Right ventricle myocardium inferior (tissue), 1 donor: ENCODE measurements at places on chromosomes 6 and 20.

GRCh38 chr6:135113860-135114259, 59.2 kb upstream of the HBS1L start:
- DNase-seq, result no peak

DNA sequence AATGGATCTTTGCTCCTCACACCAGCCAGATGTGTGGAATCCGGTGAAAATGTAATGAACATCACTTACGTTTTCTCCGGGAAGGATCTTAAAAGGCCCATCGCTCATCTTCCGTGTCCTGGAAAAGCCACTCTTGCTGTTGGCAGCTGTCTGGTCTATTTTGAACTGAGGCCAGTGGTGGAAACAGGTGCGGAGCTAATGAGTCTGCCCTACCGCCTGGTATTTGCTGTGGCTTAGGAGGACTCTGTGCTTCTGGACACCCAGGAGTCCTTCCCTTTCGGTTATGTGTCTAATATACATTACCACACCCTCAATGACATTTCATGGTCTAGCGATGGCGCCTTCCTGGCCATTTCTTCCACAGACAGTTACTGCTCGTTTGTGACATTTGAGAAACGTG, 264.2 kb upstream of the PREP start:
- no peak for DNase-seq

- no peak for DNase-seq
These were observed 7.8 kb downstream of the LOC128125822 start for GRCh38 chr6:63579937-63580703.

GRCh38 chr6:130918171-130918570, 91.0 kb downstream of the SMLR1 start:
- DNase-seq, result no peak

- no peak for DNase-seq
These were observed 126.2 kb downstream of the PTPRK start for GRCh38 chr6:128394167-128394566.

DNA sequence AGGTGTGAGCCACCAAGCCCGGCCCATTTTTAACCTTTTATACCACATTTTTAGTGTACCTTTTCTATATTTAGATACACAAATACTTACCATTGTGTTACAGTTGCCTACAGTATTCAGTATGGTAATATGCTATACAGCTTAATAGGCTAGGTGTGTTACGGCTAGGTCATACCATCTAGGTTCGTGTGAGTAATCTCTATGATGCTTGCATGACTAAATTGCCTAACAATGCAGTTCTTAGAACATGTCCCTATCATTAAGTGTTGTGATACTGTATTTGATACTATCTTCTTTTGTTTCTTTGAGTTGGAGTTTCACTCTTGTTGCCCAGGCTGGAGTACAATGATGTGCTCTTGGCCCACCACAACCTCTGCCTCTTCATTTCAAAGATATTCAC, 387.7 kb upstream of the SASH1 start:
- DNase-seq, result no peak

- no peak for DNase-seq
These were observed 24.1 kb downstream of the HLA-B start for GRCh38 chr6:31332637-31333602.

- no peak for DNase-seq
These were observed 56.1 kb downstream of the FILIP1 start for GRCh38 chr6:75437421-75437891.
